ENCODE measurements at places on chromosomes 11 and 22.

DNA sequence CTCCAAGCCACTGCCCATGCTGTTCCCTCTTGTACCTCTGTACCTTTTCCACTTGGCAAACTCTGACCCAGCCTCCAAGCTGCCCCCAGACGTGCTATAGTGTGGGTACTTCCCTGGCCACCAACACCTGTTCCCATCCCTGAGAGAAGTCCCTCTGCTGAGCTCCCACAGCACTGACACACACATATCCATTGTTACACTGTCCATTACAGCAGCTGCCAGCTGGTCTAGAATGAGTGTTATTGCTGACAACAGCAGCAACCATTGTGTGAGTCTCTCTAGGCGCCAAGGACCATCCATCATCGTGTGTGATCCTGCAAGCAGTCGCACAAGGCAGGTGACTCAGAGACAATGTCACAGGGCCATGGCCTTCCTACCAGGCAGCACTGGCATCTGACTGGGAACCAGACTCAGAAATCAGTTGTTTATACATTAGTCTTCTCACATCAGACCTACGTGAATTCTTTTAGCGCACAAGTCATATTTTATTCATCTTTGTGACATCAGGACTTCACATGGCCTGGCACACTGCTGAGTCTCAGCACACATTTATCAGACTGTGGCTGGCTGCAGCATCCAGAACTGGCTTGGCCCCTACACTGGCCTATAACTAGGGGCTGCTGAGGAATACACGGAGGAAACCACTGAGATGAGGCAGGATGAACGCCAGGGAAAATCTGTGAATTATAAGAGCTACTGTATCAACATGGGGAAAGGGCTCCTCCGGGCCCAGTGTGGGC is 56.4 kb downstream of the SGSM3 start:
- no peak for DNase-seq

- DNase-seq: no peak
These were observed 4.7 kb downstream of the FCHSD2 start for GRCh38 chr11:73137262-73137943.

GRCh38 chr11:74319139-74319816 is 7.8 kb upstream of the P4HA3 start:
- no peak for DNase-seq

- DNase-seq: no peak
These were observed 83.7 kb downstream of the STIM1 start for GRCh38 chr11:3939211-3939610.

- no peak for DNase-seq
These were observed 82.0 kb upstream of the OR5AK2 start for GRCh38 chr11:56906683-56907148.

DNA sequence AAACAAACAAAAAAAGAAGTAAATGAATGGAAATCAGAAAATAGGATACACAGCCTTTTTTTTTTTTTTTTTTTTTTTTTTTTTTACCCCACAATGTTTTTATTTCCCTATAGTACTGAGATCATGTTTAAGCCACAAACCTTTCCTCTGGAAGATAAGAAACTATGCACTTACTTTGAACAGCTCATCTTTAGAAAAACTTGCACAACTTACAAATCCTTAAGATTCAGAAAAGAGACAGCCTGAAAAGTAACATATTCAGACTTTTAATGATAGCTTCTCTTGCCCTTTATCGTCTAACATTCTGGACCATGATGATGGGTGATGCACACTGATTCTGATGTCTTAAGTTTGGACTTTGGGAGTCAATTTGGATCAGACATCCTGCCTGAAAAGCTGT is 80.3 kb downstream of the TNRC6B start:
- no peak for DNase-seq

GRCh38 chr11:121145826-121146225 is 44.8 kb downstream of the TECTA start:
- DNase-seq: no peak

DNA sequence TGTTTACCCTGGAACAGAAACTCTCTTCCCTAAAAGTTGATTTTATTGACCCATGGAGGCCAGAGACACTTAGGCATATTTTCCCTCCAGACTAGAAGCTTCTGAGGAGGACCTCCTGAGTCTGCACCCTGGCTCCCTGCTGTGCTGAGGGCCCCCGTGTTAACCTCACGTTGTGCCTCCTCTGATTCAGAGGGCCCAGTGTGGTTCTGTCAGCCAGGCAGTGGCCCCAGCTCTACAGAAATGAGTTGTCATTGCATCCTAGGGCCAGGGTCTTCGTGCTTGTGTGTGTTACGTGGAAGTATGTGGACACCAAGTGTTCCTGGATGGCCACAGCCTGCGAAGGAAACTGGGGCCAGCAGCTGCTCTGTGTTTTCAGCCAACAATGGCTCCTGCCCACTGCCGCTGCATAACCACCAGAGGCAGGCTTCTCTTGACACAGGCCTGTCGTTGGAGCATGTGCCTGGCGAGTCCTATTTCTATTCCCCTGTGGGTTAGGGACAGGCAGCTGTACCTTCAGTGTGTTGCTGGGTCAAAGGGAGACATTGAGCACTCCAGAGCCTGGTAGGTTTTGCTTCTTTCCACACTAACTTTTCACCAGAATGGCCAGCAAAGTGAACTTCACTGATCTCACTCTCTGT is 44.5 kb downstream of the MED15 start:
- DNase-seq: no peak

- DNase-seq: no peak
These were observed 175.8 kb downstream of the DSCAML1 start for GRCh38 chr11:117621226-117621625.

DNA sequence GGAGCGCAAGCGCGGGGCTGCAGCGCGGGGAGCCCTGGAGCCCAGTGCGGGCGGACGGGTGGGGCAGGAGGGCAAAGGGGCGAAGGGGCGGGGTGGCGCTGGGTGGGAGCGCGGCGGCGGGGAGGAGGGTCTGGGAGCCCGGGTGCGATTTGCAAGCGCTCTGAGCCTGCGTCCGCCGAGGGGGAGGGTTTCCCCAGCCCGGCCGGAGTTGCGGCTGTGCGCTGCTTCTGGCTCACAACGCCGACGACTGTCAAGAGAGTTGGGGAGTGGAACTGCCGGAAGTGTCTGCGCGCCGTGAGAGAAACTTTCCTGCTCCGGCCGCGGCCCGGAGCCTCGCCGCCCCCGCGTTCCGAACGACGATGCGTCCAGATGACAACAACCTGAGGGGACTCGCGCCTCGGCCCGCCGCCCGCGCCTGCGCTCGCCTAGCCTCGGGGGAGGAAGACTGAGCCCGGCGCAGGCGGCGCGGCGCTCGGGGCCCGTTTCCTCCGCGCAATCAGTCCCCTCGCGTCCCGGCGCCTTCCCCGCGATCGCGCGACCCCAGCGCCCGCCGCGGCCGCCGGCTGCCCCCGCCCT is at the start of gene ARHGAP42:
Gene ARHGAP42 (plus strand): TSS at position 235 of the 576 bp plus-strand sequence. CDS start 391 bp downstream, outside the sequence.
- no peak for DNase-seq

DNA sequence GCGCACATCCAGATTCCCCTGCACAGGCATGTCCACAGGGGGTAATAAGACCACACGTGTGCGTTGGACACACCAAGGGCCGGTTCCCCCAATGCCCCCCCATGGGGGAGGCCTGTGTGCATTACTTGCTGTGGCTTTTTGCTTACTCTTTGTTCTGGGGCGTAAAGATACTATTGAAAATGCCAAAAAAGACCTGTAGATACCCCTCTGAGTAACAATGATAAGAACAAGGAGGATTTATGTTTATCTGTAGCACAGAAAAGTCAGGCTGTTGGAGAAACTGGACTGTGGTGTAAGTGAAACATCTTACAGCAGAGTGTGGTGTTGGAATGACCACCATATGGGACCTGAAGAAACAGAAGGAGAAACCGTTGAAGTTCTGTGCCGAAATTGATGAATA is 103.2 kb downstream of the TBC1D22A start:
- no peak for DNase-seq

- no peak for DNase-seq
These were observed 24.6 kb downstream of the LMO1 start for GRCh38 chr11:8239040-8239439.

DNA sequence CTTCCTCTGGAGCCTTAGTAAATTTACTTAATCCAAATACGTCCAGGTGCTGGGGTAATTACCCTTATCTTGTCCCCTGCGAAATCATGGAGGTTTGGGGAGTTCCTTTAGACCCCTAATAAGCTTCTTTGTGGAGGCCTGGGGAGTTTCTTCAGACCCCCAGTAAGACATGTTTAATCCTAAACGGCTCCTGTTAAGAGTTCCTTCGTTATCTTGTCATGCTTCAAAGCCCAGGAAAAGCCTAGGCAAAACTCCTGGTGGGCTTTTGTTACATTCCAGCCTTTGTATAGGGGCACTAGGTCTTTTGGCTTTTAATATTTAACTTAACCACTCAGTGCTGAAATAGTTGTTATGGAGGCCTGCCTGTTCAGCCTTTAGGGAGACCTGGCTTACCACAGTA is 18.1 kb upstream of the PAMR1 start:
- no peak for DNase-seq

DNA sequence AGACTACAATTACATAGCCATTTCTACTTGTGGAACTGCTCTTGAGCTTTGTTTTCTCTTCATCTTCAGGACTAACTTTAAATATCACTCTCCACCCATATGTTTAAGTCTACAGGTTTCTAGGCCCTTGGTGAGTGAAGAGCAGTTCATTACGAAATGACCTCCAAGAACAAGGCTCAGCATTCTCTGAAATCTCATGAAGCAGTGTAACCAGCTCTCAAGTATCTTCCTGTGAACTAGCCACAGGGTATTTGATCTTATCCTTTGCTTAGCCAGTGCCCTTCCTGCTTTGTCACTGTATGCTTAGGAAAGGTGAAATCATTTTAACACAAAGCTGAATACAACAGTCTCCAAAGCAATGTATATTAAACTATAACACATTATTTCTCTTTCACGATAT is 20.4 kb upstream of the LYVE1 start:
- no peak for DNase-seq

- peak; percentile 30 for DNase-seq
These were observed 34.1 kb downstream of the SERGEF start for GRCh38 chr11:17978553-17979287.

DNA sequence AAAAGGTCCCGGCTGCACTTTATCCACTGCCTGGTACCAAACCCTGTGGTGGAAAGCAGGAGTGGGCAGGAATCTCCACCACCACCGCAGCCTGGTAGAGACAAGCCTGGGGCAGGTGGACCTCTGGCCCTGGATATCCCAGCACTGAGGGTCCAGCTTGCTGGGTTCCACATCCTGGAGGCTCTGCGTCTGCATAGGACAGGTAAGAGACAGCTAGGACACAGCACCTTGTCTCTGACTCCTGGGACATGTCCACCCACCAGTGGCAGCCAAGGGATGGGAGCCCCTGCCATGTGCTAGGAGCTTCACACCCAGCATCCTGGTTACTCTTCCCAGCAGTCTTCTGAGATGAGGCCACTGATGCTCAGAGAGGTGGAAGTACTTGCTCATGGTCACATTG is 105.5 kb downstream of the MYO18B start:
- DNase-seq: no peak

DNA sequence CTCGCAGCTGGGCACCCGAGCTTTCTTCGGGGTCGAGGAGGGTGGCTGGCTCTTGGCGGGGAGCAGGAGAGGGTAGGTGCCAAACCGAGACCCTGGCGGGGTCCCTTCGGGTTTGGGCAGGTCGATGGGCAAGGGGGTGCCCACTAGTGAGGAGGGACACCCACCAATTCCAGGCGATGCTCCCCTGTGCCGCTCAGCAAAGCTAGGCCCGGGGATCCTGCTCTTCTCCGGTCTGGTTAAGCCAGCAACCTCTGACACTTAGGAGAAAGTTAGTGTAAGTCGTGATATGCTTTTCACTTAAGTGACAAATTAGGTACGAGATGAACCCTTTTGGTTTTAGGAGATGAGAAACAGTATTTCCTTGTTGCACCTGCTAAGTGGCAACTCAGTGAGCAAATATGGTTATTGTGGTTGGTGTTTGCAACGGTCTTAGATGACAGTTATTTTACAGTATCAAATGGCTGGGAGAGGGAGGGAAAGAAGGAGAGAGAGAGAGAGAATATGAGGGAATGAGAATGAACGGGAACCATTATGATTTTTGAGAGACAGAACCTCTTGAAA is 565 bp downstream of the NUCB2 start:
- no peak for DNase-seq

DNA sequence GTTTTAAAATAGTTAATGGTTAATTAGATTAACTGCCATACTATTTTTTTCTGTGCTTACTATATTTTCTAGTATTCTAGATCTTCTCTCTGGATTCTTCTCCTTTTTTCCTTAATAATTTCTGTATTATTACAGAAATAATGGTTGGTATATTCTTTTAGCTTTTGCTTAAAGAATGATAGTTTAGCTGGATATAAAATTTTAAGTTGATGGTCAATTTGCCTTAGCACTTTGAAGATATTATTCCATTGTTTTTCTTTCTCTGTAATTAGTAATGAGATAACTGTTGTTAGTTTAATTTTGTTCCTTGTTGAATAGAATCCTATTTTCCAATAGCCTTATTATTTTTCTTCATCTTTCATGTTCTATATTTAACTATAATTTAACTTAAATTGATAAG is 99.9 kb upstream of the NCAM1 start:
- DNase-seq: no peak
